Fibroblast of villous mesenchyme (primary cell): ENCODE measurements at places on chromosomes 7 and 10.

DNA sequence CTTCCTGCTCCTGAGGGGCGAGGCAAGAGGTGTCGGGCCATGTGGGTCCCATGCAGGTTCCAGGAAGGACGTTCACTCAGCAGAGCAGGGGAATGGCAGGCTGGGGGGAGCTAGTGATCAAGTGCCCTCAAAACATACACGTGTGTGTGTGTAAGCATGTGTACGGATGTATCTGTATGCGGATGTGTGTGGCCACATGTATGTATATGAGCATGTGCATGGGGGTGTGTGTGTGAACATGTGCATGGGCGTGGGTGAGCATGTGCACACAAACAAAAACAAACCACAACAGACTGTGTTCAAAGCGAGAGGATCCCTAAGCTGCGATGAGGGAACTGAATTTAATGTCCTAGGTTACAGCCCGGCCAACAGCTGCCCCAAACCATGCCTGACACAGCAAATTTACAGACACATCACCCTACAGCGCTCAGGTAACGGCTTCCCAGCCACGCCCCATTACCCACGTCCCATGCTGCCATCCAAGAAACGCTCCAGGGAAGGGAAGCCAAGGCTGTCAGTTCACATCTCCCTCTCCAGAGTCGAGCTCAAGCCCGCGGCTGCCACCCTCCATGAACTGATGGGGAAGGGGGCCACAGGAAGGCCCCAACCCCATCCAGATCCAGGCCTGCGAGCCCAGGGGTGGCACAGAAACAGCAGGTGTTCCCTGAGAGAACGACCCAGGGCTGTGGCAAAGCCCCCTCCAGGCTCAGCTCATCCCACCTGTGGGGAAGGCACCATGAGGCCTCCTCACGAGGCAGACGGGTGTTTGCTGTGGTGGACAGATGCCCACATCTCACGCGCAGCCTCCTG, 56.6 kb downstream of the PTPRN2 start:
- DNase-seq = no peak

- no peak for DNase-seq
Observed at GRCh38 chr10:66604195-66604594, 321.6 kb upstream of the LRRTM3 start.

DNA sequence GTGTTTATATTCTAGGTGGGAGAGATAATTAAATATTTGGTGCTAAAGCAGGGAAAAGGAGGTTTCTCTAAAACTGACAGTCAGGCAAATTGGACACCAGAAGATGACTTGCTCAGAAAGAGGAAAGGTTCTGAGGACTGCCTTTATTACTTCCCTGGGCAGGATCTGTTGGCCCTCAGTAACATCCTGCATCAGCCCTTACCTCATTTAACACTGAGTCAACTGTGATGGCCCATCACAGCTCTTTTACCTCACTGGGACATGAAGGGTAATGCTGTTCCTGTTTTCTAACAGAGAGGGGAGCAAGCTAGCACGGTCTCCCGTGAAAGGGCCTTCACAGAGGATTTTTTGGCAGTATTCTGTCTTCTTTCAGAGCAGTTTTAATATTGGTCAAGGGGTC, 12.0 kb downstream of the PPP1R17 start:
- no peak for DNase-seq

GRCh38 chr10:16728266-16728665, 89.0 kb downstream of the RSU1 start:
- DNase-seq = no peak

DNA sequence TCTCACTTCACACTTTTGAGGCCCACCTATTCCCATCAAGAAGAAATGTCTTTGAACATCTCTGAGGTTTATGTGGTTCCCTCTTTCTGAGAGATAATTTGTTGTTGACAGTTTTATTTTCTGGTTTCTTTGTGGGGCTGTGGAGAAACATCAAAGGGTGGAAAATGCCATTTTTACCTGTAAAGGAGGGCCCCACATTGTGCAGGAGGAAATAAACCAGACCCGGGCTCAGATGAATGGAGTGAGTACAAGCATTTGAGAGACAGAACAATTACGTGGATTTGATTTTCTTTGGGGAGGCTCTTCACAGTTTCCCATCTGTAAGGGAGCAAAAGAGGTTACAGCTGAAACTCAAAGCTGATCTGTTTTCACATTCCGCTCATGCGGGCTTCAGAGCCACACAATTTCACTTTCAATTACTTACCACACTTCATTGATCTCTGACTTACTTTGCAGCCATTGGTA, 29.8 kb downstream of the ITPRIP start:
- no peak for DNase-seq
